ENCODE measurements at places on chromosomes 4 and X.

DNA sequence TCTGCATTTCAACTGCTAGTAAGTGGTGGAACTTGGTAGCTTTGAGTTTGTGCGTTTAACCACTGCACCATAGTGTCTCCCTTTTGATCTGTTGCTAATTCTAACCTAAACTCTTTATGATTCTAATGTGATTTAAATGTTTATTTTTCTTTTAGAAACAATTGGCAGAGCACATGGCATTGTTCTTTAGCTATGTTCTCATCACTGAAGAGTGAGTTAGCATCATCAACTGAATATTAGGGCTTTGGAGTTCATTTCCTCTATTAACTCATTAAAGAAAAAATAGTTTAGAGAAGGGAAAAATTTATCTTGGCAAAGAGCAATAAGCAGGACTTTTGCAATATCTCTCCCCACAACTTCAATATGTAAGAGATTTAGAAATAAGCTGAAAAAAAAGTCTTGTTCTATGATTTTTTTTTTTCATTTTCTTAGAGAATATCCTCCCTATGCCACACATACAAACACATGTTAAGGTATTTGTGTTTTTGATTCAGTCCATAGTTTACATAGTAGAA, 25.7 kb downstream of the CPEB2 start:
- no peak for DNase-seq

GRCh38 chr4:140904904-140905303, 148.7 kb upstream of the TBC1D9 start:
- DNase-seq: no peak

DNA sequence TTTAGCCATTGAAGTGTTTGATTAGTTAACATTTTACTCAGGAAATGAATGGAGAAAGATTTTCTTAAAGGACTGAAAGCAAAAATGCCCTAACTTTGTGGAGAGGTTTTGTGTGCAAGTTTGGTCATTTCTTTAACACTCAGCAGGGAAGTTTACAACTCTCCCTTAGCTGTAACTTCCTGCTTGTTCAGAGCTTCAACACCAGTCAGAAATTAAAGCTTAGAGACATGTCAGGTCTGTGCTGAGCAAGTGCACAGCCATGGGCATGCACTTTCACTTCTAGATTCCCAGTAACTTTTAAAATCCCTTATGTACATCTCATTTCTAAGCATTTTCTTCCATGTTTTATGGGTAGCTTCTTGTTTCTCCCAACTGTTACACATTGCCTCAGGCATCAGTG, 326.0 kb downstream of the ACTRT1 start:
- no peak for DNase-seq

GRCh38 chrX:124190440-124190839, 142.0 kb upstream of the TEX13D start:
- DNase-seq: no peak

DNA sequence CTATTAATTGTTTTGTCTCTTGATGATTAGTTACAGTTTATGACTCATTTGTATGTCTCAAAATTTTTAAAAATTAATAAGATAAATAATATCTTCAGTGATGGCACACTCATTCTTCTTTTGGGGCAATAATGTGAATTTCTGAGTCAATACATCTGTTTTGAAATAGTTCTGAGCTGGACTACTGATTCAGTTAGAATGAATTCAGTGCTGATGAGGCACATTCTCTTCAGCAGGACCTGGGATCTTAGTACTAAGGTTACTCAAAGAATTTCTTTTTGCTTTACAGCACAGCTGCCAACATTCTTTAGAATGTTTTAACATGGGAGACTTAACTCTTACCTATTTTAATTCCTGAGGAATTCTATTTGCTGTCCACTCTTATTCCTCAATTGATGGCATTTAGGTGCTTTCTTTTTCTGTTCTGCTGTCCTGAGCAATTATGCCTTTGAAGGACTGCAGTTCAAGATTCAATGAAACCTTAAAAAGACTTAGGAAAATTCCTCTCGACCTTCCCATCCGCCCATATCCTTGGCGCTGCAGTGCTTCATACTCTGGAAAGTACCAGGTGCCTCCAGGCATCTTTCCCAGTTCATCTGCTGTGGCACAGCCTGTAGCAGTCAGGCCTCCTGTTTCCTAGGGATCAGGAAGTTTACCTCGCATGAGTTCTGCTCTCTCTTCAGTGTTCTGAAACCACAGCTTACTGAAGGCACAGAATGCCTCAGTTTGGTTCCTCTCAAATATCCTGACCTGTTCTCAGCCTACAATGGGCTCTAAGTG, 213.7 kb downstream of the FSTL5 start:
- DNase-seq: no peak

GRCh38 chr4:156146571-156146970, 192.9 kb upstream of the CTSO start:
- DNase-seq: no peak

DNA sequence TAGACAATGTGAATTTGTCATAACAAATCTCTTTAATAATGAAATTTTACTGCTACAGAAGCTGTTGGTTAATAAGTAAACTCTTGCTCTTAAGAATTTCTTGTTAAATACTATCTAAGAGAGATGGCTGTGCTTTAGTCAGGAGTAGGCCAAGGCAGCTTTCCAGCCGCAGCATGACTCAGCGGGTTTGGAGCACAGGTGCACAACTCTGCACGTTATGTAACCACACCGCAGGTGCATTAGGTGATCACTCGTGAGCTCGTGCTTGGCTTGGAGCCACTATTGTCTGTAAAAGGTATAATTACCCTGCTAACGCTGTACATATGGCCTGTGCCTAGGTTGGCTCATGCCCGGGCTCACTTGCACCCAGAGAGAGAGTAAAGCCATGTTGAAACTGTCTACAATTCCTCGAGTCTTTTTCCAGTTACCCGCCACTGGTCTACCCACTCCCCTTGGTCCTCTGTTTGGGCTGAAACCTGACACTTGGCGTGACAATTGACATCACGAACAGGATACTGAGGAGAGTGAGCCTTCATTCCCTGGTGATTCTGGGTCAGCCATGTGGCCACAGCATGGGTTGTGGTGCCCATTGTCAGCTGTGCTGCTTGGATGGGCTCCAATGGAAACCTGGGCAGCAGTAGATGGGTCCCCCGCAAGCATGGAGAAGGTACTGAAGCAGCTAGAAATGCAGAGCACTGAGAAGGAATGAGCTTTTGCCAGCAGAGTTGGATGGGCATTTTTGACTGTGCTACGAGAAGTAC, 18.4 kb upstream of the ANAPC4 start:
- DNase-seq: no peak

GRCh38 chr4:105240037-105240436, 93.4 kb downstream of the TET2 start:
- DNase-seq: no peak

GRCh38 chr4:143084566-143084965, 100.2 kb upstream of the USP38 start:
- DNase-seq: no peak

- DNase-seq: no peak
These were observed 57.8 kb downstream of the FRMPD3 start for GRCh38 chrX:107507093-107507743.

DNA sequence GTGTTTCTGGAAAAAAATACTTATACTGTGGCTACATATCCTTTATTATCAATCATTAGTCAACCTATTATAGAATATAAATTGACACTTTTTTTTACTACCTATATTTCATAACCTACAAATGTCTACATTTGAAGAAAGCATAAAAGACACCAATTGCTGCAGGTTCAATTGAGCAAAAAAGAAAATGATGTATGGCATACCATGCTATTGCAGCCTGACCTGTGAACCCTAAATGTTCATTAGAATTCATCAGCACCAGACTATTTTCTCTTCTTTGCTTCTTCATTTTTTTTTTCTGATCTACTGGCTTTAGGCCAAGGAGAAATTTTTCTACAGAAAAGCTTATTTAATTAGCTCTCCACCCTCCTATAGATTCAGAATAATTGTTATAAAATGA, 1628.2 kb upstream of the IGFBP7 start:
- no peak for DNase-seq

- no peak for DNase-seq
These were observed 736.1 kb upstream of the ADGRL3 start for GRCh38 chr4:60463857-60464502.

DNA sequence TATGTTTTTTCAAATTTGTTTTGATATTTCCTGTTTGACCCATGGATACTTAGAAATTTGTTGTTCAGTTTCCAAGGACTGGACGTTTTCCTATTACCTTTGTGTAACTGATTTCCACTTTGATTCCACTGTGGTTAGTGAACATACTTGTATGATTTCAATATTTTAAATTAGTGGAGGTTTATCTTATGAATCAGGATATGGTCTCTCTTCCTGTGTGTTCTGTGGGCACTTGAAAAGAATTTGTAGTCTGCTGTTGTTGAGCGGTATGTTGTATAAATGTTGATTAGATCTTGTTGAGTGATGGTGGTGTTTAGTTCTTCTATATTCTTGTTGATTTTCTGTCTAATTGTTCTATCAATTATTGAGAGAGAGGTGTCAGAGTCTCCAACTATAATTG, 21.2 kb upstream of the LAMTOR3 start:
- no peak for DNase-seq

DNA sequence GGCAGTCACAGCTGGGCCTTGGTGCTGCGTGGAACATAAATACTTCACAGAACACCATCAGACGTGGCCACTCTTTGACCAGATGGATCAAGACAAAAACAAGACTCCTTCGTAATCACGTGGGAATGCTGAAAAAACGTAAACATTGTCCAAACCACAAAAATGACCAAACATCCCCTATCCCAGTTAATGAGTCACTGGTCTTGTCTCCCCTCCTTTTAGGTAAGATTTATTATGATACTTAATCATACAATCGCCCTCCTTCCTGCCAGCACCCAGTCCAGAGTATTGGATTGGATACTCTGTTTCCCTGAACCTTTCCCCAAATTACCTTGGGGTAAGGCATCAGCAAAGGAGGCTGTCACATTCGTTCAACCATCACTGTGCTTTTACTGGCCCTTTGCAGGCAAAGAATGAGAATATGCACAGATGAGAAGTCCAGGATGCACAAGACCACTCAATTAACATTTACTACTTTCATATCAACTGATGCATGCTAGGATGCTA, 601 bp upstream of the TCEANC start:
- no peak for DNase-seq

GRCh38 chr4:28391877-28392276, 1531.2 kb downstream of the STIM2 start:
- DNase-seq: no peak

DNA sequence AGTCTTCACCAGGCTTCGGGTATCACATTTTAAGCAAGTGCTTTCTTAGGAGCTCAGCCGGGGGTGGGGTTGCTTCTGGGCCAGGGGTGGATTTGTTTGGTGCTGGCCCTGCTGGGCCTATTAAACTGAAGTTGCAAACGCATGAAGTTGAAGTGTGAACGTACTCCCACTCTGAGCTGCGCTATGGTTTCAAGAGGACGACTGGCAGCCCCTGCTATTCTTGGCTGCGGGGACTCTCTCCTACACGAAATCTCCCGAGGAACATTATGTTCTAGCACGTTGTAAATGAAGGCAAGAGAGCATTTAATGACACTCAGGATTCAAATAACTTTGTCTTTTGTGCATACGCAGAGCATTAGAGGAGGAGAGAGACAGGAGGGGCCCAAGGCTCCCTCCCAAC, 401.3 kb upstream of the BOD1L1 start:
- no peak for DNase-seq

DNA sequence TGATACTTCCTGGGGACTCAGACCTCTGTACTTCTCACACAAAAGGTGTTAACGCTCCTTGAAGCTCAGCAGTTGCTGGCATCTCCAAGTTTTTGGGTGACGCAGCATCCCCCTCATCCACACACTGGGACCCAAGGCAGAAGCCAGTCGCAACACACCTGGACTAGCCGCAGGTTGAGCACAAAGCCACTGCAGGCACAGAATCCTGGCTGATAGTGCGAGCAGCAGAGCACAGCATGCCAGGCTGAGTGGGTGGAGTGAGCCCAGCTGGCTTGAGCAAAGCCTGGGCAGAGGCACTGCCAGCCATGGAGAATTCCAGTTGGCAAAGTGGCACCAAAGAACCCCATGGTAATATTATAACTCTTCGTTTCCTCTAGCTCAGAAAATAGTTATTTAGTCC, 873.2 kb upstream of the NDST4 start:
- no peak for DNase-seq

- no peak for DNase-seq
These were observed 1.8 kb downstream of the L1CAM start for GRCh38 chrX:153884136-153884535.

DNA sequence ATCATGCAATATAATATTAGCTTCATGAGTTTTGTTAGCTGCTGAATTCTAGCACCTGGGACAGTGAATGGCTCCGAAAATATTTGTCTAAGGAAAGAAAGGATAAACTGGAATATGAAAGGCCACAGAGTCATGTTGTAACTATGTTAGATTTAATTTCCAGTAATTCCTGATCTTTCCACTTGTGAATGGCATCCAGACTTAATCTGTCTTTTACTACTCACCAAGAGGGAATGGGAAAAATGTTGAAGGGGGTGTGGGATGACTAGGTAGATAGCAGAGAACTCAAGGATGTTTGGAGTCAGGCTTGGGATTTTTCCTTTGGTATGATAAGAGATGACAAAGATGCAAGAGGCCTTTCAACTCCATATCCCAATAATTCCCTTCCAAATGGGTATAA, 9.4 kb downstream of the ADH6 start:
- no peak for DNase-seq

GRCh38 chr4:130249002-130249401, 1153.0 kb downstream of the C4orf33 start:
- DNase-seq: no peak

DNA sequence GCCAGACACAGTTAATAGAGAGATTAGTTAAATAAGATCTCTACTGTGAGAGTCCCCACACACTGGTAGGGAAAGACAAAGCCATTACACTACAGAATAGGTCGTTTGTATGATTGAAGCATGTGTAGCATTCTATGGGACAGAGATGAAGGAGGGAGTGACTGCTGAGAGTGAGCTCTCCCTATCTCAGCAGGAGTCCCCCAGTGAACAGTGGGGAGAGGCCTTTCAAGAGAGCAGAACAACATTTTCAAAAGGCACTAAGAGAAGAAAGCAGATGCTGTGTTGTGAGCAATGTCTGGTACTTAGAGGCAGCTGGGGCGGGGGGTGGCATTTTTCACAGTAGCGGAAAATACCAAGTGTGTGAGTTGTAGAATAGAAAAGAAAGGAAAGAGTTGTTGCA, 413.6 kb downstream of the AFF2 start:
- DNase-seq: no peak

- DNase-seq: no peak
These were observed 30.4 kb upstream of the PDLIM3 start for GRCh38 chr4:185565696-185566095.

- no peak for DNase-seq
These were observed 613 bp downstream of the GLRB start for GRCh38 chr4:157076578-157076947.

GRCh38 chr4:24394041-24394440, 190.3 kb downstream of the DHX15 start:
- DNase-seq: no peak

GRCh38 chr4:17187003-17187402, 288.6 kb upstream of the LDB2 start:
- no peak for DNase-seq

GRCh38 chr4:76802236-76803021, 95.5 kb downstream of the SOWAHB start:
- DNase-seq: no peak

GRCh38 chrX:108875548-108875947, 139.2 kb upstream of the IRS4 start:
- DNase-seq: no peak

GRCh38 chrX:53571494-53571893, 115.0 kb downstream of the HUWE1 start:
- DNase-seq: no peak

- DNase-seq: no peak
These were observed 7.8 kb downstream of the TMEM156 start for GRCh38 chr4:39024311-39024865.

GRCh38 chrX:72130762-72131250, 909 bp downstream of the RTL5 start:
- DNase-seq: no peak
